Stimulated activated CD4-positive, alpha-beta T cell treated with anti-CD3 and anti-CD28 coated beads, TNF-alpha, amount 100 ng/mL, for 4 hours (primary cell): ENCODE measurements at places on chromosomes 1 and 21.

DNA sequence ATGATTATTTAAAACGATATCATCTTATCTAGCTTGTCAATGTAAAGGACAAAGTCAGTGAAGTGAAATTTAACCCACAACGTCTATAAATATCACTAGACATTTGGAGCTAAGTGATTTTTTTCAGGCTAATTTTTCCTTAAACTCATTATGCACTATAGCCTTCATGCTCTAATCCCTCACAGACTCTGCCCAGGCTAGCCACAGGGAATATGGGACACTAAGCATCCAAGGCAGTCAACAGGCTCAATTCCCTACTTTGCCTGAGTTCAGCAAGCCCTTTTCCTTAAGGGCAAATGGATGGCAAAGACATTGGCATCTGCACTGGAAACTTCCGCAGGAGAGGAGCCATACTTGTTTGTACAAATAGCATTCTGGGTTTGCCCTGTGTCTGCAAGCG lies 577.0 kb downstream of the LMO4 start:
- DNase-seq, result no peak

GRCh38 chr1:218424502-218424901 lies 79.4 kb downstream of the TGFB2 start:
- DNase-seq, result no peak

GRCh38 chr1:3221112-3222041 lies 152.4 kb downstream of the PRDM16 start:
- DNase-seq, result no peak

DNA sequence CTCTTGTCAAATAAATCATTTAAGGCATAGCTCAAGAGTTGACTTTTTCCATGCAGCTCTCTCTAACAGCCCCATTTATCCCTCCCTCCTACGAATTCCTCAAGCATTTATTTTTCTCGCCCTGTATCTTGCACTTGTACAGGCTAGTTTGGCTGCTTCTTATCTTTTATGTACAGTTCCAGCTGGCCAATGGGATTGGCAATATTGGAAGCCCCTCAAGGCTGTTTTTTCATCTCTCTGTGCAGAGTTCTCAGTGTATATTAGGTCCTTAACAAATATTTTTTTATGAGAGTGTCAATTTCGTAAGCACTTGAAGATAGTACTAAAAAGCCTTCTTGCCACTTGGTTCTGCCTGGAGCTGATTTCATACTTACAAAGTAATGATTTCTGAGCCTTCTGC lies 356.0 kb downstream of the ST6GALNAC3 start:
- DNase-seq, result no peak

GRCh38 chr1:152191260-152191659 lies 32.2 kb upstream of the RPTN start:
- DNase-seq, result no peak

- DNase-seq, result no peak
Observed at GRCh38 chr1:30732277-30732996, 9.1 kb upstream of the MATN1 start.

GRCh38 chr21:37799211-37800056 lies 116.8 kb downstream of the KCNJ6 start:
- DNase-seq, result no peak

DNA sequence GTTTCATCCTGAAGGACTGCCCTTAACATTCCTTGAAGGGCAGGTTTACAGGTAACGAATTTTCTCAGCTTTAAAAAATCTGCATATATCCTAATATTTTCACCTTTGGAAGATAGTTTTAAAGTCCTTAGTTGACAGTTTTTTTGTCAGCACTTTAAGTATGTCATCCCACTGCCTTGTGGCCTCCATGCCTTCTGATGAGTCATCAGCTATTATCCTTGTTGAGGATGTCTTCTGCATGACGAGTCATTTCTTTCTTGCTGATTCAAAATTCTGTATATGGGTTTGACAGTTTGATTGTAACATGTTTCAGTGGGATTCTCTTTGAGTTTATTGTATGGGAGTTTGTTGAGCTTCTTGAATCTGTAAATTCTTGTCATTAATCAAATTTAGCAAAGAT lies 500.6 kb downstream of the DISC1 start:
- DNase-seq, result no peak

- no peak for DNase-seq
Observed at GRCh38 chr1:236051242-236051791, 13.6 kb downstream of the NID1 start.

DNA sequence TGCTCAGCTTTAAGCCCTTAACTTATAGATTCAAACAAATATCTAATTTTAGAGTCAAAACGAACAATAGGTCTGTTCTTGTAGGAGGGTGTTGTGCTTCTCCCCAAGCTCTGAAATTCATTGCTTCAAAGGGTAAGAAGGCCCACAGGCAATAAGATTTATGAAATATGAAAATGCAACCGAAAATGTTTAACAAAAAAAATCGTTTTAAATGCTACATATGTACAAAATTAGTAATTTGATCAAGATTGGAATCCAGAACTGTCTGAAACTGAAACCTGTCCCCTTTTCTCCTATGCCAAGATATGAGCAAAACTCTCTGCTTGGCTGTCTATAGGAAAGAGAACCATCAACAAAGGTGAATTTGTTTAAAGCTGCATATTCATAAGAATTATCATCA lies 534.3 kb downstream of the PLPP3 start:
- DNase-seq, result no peak

GRCh38 chr1:207918581-207918980 lies 7.7 kb upstream of the CD34 start:
- DNase-seq, result no peak

DNA sequence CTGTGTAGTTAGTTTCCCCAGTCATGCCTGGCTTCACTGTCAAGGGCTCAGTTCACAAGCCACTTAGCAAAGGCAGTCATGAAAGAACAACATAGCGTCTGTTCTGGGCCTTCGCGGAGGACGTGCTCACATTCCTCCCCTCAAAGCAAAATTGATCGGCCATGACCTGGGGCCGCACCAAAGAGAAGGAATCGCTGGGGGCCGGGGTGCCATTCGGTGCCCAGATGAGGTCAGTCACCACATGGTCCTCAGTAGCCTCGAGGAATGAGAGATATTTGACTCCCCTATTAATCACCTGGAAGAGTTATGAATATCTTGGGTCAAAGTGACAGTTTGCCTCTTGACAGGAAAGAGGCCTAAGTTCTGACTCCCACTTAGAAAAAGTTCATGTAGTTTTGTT lies 251.1 kb upstream of the JUN start:
- no peak for DNase-seq

- no peak for DNase-seq
Observed at GRCh38 chr1:30169269-30169668, 554.1 kb downstream of the MATN1 start.

DNA sequence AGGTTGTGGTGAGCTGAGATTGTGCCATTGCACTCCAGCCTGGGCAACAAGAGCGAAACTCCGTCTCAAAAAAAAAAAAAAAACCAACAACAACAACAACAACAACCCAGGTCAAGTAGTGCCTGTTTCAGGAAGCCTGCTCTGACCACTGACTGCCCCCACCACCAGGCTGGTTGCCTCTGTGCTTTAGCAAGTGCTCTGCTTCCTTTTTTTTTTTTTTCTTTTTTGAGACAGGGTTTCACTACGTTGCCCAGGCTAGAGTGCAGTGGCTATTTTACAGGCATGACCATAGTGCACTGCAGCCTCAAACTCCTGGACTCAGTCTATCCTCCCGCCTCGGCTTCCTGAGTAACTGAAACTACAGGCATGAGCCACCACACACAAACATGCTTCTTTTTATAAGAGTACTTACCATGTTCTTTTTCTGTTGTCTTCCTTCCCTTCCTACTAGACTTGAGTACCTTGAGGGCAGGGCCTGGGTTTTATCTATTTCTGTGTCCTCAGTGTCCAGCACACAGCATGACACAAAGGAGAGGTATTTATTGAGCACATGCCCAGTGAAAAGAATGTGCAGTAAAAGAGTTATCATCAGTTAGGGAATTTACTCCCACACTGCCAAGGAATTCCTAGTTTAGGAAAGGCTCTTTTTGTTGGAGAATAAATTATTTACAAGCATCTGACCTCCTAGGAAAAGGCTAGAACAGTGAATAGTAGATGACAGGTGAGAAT lies 9.9 kb upstream of the COA7 start:
- DNase-seq, result no peak

GRCh38 chr1:114367810-114368209 lies 143.2 kb downstream of the TRIM33 start:
- DNase-seq, result no peak

GRCh38 chr21:43321111-43321510 lies 105.8 kb downstream of the SIK1 start:
- no peak for DNase-seq

GRCh38 chr1:167057241-167057688 lies 32.9 kb downstream of the GPA33 start:
- DNase-seq, result no peak

GRCh38 chr1:176829261-176829660 lies 335.3 kb downstream of the ASTN1 start:
- no peak for DNase-seq

GRCh38 chr1:118504867-118505266 lies 319.8 kb upstream of the SPAG17 start:
- no peak for DNase-seq

DNA sequence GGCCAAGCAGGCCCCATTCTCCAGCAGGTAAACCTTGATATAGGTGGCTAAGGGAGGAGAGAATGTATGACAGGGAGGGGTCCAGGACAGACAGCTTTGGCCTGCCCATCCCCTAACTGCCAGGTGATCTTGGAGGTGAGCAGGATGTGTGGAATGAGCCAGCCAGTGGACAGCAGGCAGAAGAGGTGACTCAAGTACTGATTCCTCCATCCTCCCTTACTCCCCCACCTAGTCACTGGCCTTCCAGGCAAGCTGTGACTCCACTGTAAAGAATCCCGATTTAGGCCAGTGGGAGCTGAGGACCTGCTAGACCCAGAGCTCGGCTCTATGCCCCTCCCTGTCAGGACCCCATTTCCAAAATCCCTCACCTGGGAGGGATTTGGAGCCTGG lies 36.6 kb downstream of the RIMS3 start:
- no peak for DNase-seq

DNA sequence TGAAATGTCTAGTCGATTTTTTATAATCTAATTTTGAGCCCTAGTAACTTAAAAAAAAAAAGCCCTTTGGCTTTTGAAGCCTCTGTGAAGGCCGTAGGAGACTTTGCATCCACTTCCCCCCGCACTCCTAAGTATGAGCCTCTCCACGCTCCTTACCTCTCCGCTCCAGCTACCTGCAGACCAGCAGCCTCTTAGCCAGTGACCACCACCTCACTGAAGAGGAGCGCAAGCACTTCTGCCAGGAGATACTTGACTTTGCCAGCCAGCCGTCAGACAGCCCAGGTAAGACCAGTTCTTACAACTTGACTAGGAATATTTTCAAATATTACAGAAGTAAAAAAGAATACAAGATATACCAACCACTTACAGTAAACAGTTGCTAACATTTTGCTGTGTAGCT lies 27.4 kb upstream of the PWP2 start:
- no peak for DNase-seq

DNA sequence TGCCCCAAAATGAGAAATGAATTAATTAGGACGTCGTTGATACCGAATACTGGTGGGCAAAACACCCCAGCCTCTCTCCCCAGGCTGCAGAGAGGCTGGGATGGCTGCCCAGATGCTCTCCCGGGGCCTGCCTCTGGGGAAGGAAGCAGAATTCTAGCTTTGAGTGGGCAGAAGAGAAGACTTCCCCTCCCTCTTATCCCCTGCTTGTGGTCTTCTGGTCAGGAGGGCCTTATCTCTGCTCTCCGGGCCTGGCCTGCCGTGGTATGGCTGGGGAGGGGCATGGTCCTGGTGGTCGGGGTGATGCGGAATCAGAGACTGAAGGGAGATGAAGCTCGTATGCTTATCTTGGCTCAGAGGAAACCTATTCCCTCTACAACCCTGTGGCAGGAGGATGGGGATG lies 9.8 kb upstream of the CSF3R start:
- DNase-seq, result no peak

DNA sequence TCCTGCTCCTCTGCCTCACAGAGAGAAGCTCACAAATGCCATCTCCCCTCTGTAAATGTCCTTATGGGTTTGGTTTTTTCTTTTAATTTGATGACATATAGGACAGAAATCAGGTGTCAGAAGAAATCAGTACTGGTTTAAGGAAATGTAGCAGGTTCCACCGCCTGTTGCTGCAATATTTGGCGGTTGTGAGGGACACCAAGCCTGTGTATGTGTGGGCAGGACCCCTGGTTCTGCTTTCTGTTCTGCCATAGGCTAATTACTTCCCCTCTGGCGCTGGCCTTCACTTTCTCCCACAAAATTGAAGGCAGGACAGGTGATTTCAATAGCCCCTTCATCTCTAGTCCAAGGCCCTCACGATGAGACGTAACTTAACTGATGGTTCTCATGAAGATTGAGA lies 69.2 kb downstream of the PRDM2 start:
- DNase-seq, result no peak

GRCh38 chr1:94319319-94320102 lies 82.1 kb upstream of the ARHGAP29 start:
- DNase-seq, result no peak

- no peak for DNase-seq
Observed at GRCh38 chr1:37148663-37149062, 114.3 kb upstream of the GRIK3 start.

DNA sequence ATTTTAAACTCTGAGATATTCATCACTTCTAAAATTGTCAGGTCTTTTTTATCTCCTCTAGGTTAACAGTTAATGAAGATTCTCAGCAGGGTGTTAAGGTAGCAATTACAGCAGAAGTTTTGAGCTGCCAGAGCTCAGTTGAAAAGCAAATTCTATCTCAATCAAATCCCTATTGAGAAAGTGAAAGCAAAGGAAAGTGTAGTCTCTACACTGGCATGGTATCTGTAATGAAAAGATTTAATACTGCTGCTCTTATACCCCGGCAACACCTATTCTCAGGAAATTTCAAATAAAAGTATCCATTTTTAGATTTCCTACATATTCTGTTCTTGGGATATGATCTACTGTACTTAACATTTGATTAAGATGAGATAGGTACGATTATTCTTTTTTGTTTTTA lies 913.5 kb downstream of the MRPL39 start:
- no peak for DNase-seq

DNA sequence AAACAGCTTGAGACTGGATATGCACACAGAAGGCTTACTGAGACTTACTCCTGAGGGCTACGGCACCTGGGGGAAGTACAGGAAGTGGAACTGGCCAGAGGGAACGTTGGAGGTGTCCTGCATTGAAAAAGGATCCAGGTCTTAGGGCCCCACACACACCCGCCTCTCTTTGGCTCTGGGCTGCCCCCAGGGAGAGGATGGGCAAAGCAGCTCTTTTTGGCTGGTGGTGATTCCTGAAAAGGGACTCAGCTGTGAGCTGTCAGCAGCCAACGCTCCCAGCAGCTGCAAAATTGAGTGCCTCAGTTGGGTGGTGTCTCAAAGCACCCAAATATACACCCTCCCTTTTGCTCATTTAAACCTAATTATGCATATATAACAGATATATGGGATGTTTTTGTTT lies 213.2 kb downstream of the TNR start:
- DNase-seq, result no peak

GRCh38 chr1:58249737-58250586 lies 296.6 kb downstream of the OMA1 start:
- no peak for DNase-seq

GRCh38 chr1:207981976-207982375 lies 71.1 kb upstream of the CD34 start:
- no peak for DNase-seq

- DNase-seq, result no peak
Observed at GRCh38 chr1:68142036-68142435, 90.3 kb downstream of the WLS start.

GRCh38 chr1:3415260-3416090 lies 39.0 kb upstream of the ARHGEF16 start:
- DNase-seq, result no peak

GRCh38 chr1:228108055-228108690 lies 926 bp downstream of the MRPL55 start:
- DNase-seq, result no peak
